Mesothelial cell of epicardium (in vitro differentiated cells): ENCODE measurements at places on chromosomes 2 and 18.

DNA sequence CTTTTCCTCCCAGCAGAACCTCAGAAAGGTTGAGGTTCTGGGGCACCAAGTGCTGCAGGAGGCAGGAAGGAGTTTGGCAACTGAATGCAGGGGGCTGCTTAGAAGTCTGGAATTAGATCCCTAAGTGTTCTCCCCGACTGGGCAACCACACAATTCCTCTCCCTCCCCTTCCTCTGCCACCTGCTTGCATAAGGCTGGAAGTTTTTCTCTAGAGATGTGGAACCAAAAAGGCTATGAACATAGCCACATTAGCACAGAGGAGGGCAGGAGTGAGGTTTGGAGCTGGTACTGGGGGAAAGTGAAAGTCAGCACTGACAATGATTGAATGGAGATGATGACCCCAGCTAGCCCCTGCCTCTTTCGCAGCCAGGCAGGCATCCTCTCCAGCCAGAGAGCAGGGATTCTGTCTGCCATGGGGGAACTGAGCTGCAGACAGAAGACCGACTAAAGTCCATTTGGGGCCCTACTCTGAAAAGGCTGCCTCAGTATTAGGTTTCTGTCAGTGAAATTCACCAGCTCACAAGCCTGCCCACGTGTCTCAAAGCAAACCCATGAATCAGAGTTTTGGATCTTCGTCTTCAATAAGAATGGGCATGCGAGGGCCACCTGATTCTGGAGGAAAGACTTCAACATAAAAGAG is 87.9 kb upstream of the ITGA6 start:
- no peak for DNase-seq

DNA sequence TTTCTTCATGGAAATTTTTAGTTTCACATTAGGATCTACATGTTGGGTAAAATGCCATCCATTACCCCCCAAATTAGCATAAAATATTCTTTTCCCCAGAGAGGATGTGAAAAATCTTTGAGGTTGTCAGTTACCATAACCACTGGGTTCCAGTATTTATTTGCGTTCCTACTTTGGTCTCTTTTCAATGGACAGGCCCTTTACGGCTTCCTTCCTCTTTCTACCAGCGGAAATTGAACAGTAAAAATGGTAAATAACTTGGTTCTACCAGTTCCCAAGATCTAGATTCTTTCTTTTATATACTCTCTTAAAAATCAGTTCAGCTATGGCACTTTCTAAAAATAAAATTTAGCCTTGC is 169.2 kb upstream of the APCDD1 start:
- no peak for DNase-seq

DNA sequence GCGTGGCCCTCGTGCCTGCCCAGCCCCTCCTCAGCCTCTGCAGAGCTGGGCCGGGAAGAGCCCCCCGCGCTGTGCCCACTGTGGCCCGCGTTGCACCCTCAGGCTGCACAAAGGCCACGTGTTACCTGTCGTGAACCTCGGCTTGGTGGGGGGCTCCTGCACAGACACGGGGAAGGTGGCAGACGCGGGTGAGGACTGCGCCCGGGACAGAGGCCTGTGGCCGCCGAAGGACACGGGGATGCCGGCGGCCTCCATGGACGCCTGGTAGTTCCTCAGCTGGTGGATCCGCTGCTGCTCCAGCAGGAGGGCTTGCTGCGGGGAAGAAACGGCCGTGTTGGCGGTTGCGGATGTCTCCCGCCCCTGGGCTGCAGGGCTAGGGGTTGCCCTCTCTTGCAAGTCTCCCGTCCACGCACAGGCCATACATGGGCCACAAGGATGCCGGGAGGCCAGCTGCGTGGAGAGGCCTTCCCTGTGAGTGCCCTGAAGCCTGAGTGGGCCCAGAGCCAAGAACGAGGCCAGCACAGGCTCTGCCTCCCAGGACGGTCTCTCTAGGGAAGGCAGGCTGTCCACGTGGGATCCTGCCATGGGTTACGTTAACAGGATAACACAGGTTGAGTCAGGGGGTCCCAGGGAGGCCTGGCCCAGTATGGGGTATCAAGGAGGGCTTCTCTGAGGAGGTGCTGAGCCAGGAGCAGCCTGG is 263.7 kb downstream of the TWIST2 start:
- DNase-seq = no peak

DNA sequence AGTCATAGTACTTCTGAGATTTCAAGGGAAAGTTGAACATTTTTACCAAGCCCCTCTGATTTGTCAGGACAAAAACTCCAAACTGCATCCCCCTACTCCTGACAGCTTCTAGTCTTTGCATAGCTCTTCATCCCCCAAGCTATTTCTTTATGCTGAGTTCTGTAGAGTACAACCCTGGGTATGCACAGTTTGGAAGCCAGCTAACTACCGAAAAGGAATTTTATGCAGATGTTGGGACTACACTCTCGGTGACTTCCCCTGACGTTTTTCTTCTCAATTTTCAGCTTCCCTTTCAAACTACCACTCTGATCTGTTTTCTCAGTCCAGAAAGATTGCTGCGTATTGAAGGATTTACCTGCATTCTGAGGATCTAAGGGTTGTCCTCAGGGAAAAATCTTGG is 1060.2 kb upstream of the ACVR2A start:
- no peak for DNase-seq

DNA sequence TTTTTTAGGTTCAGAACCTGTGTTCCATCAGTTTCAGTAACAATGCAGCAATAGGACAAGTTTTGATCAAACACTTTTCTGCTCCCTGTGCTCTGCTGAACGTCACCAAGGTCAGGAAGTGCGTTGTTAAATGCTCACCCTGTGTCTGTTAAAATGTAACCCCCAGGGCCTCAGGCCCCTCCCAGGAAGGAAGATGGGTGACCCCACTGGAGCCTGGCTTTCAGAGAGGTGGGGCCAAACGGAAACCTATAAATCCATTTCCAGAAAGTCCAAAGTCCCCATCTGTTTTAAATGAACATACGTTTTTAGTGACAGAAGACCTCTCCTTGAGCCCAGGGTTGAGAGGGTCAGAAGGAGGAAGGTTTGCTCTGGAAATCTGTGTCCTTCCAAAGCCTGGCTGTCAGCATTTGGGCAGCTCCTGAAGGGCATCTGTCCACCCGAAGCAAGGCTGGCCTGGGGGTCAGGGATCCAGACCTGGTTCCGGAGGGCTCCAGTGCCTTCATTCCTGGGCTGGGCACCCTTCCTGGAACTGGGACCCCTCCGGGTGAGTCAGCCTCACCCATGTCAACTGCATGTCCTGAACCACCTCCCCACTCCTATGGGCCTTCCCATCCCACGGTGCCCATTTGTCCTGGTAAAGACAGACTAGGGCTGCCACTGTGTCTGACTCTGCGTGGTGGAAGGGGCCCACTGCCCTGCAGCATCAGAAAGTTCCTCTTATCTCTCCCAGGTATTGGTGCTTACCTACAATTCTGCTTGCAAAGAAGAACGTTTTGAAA is 117.4 kb upstream of the COPS8 start:
- no peak for DNase-seq

DNA sequence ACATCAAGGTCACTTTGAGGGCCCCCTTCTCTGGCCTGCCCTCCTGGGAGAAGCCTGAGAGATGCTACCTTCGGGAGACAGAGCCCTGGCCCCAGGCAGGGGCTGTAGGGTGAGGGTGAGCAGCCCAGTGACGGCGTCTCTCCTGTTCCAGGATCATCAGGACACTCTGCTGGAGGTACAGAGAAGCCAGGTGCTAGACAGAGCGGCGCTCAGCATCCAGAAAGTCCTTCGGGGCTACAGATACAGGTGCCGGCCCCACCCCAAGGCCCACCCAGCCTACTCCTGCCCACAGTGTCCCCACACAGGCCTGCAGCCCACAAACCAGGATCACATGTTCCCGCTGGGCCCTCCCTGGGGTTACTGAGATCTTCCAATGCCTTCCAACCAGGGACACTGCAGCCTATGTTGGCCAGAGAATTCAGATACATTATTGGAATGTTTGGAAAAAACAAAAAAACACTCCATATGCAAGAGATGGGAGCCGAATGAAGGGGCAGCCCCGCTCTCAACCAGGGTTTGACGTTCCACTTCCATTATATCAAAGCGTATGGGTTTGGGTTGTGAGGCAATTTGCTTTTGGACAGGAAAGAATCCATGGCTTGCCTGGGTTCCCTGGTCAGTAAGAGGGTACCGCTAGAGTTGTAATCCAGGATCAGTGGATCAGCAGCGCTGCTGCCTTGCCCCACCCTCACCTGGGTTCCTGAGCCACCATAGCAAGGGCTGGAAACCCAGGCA is 49.5 kb upstream of the GPR17 start:
- DNase-seq = no peak

DNA sequence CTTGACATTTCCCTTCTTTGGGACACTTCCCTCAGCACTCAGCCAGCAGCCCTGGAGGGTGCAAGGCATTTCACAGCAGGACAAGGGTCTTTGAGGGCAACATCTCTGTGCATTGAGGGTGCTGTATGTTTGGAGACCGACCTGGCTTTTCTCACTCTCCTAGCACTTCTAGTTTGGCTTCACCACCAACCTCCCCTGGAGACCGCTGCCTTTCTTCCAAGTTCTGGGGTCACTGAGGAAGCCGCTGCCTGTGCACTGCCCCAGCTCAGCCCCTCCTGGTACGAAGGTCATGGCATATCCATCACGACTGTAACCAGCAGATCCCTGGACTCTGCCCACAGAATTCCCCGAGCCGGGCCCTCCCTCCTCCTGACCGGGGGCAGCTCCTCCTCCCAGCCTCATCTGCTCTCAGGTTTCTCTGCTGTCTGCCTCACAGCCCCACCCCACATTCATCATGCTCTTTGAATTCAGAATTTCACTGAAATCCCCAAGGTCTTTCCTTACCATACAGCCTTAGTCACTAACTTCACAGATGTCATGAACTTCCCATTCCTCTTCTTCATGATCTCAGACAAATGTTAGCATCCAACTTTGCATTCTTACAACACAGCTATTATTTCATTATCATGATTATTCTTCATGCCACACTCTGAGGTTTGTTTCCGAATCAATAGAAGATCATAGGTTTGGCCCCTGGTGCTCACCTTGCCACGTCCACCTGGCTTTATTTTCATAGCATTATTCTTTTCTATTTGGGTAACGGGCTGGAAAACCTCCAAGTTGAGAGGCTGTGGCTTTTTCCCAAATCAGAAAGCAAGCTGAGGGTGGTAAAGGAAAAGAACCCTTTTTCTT is 113.0 kb upstream of the COPS8 start:
- no peak for DNase-seq

DNA sequence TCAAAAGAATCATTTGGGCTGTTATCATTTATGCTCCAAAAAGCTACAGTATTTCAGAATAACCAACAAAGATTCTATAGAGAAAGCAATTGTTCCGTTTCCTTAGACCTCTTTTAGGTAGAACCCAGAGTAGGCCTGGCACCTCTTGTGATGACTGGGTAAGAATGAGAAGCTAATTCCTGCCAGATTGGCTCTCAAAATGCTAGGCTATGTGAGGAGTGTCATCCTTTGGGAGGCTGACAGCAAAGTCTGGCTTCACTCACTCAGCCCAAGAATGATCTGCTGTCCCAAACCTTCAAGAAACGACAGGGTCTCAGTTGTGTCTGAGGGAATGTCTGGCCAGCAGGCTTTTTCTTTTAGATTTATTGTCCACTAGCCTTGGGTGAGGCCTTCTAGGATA is 4.5 kb downstream of the CERS6 start:
- no peak for DNase-seq

GRCh38 chr2:104685591-104685990 is 168.3 kb upstream of the POU3F3 start:
- no peak for DNase-seq

DNA sequence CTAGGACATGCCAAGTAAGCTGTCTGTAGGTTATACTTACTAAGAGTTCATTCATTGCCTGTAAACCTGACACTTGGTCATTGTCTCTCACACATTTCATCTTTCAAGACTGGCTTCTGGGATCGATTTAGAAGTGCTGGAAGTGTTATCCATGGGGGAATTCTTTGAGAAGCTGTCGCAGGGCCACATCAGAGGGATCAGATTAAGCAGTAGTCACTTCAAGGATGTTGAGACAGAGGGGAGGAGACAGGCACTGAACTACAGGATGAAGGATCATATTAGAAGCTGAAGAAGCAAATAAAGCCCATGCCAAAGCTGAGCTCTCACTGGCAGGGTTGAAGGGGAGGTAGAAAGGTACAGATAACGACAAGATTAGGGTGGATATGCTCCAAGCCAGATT is 49.0 kb downstream of the CDK15 start:
- no peak for DNase-seq

DNA sequence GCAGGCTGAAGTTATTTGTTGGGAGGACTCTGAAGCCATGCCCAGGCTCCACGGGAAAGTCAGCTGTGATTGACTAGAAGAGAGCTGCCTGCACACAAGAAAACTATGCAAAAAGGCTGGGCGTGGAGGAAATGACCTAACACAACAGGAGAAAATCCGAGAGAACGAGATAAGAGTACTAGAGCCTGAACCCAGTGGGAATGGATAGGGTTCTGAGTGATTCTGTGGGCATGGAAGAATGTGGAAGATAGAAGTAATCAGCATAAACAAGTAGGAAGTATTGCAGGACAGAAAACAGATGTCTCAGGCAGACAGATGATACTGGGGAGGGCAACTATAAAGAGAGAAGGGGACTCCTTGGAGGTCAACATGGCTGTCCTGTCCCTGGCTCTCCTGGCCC is 12.1 kb upstream of the COPS8 start:
- DNase-seq = no peak

- DNase-seq = no peak
Observed at GRCh38 chr2:233857511-233858141, 3.3 kb upstream of the HJURP start.

DNA sequence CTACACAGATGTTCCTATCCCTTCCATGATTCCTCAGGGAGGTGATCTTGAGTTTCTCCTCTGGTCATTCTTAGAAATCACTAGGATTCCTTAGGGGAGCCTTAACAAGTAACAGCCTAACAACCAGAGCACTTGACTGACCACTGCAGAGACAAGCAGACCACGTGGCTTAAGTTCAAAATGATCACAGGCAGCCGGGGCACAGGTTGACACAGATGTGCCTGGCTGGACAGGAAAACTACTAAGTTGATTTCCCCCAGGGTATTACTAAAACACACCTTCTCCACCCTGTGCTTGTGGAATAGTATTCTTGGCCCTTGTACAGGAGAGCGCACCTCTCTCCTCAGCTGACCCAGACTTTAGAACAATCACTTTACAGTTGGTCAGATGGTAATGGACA is 29.9 kb downstream of the ST3GAL5 start:
- no peak for DNase-seq

GRCh38 chr18:23627321-23627720 is 35.4 kb downstream of the ANKRD29 start:
- DNase-seq = no peak

DNA sequence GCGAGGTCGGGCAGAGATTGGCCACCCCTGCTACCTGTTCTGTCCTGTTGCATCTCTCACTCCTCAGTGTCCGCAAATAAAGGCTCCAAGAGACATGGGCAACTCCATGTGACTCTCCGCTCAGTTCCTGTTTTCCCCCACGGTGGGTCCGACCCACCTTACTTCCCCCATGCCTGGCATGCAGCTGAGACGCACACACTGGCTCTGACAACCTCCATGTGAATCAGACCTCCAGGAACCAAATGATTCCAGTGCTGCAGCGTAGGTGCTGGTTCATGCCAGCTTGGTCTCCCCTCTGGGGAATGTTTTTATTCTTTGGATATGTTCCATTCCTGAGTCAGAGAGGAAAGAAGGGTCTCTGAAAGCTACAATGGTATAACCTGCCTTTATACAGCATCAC is 221.5 kb downstream of the SH3RF3 start:
- DNase-seq = no peak

GRCh38 chr2:129499747-129500146 is 479.7 kb upstream of the RAB6C start:
- DNase-seq = no peak
